ENCODE measurements at places on chromosomes 4 and X.

DNA sequence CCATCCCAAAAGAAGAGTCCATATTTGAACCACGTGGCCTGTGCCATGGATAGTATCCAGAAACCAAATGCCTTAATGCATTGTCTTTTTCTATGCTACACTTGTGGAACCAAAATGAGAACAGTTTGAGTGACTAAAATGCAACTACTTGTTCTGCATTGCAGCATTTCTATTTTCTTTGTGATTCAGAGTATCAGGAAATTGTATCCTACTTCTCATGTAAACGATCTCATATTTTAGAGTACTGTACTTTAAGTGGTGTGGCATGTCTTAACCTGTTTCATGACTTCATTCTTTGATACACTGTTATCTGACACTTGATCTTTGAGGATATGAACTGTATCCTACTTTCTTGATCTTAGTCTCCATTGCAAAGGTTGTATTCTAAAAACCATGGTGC is 167.2 kb upstream of the WDR1 start:
- DNase-seq, result no peak

GRCh38 chr4:91963486-91963885 is 340.3 kb upstream of the GRID2 start:
- DNase-seq, result peak; percentile 62

DNA sequence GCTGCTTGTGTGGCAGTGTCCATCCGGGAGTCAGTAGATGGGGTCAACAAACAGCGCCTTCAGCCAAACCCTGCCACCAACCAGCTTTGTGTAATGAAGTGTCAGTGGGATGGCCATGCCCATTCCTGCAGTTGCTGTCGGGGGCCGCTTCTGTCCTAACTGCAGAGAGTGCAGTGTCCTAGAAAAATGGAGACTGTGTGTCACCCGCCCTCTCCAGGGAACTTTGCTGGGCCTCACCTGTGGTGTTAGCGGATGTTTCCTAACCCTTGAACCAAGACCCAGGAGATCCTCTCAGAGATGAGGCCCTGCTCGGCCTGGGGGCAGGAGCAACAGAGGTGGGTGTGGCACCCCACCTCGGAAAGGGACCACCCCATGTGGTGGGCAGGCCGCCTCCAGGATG is 35.3 kb upstream of the HGFAC start:
- DNase-seq, result no peak

DNA sequence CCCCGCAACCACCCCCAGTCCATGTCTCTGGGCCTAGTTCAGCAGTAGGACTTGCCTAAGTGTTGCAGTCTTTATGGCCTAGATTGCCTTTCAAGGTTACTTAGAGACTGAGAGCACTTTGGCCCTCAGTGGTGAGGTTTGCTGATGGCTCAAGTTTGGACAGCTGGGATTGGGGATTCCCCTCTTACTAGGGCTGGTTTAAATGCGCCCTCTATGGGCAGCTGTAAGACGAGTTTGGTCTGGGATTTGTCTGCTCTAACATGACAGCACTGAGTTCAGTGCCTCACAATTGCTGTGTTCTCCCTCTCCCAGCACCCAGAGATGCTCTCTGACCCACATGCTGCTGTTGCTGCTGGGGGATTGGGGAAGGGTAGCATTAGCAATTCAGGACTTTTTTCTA is 23.1 kb downstream of the DACH2 start:
- peak; percentile 0 for DNase-seq

- no peak for DNase-seq
Observed at GRCh38 chr4:105784761-105785160, 76.2 kb downstream of the GSTCD start.

DNA sequence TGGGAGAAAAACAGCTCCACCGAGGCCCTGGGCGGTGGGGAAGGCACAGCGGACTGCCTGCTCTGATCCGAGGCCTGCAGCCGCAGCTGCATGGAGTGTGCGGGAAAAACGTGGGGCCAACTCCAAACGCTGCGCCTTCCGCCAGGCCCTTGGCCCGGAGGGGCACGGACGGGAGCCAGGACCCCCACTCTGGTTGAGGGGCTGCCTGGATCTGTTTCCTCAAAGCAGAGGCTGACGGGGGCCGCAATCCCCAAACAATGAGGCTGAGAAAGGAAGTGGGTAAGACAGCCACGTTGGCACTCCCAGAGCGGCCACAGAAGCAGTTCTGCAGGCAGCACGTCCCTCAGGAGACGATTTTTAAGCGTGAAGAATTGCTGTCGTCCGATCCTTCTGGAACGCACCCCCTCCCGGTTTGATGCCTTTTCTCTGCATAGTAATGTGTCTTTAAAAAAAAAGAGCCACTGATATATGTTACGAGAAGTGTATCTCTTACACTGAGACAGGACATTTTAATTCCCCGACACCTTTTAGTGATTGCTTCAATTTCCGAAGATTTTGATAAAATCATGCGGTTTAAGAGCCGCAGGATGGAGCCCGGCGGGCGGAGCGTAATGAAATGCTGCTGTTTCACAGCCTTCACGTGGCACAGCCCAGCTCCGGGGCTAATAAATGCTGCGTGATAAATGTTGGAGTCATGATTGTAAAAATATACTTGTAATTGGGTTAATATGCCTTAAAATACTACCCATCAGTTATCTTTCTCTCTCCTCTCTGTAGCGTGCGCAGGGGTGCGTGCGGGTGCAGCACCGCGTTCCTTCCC is 85.7 kb downstream of the FAM53A start:
- DNase-seq, result no peak

GRCh38 chr4:11529625-11530201 is 101.0 kb upstream of the HS3ST1 start:
- peak; percentile 41 for DNase-seq

DNA sequence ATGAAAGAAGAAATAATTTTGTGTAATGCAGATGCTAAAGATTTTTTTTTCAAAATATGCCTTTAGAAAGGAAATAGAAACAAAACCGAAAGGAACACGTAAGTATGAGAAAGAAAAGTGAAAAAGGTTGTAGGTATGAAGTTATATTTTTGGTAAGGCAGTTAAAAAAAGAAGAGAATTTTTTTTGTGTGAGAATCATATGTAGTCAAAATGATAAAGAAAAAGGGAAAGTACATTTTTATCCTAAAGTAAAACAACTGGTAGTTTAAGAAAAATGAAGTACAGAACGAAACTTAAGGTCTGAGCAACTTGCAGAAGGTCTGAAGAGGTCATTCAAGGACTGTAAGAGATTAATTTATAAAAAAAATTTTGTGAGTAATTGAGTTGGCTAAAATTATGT is 164.0 kb upstream of the TRAM1L1 start:
- no peak for DNase-seq

DNA sequence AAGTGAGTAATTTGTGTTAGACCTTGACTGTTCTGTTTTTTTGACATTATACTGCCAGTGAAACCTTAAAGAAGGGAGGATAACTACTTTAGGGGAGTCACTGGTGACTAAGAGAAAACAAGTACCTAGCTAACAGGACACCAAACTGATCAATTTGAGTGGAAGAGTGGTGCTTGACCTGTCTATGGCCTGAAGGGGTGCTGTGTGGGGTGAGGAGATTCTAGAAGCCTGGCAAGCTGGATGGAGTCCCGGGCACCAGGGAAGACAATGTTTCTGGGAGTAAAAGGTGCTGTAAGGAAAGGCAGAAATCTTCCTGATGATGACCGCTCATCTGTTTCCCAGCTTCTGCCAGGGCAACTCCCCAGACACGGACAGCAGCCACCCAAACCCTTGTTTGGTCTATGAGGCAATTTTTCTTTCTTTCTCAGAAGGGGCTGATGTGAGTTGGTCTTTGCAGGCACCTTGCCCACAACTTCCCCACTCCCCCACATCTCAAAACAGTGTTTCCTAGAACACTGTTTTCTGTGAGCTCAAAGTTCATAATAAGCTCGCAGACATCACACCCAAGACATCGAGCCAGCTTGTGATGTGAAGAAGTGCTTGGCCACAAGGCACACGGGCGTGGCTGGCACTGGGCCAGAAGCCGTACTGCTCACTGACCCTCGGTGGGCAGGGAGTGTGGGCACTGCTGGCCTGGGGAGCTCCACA is 4.6 kb downstream of the TXK start:
- DNase-seq, result peak; percentile 11

DNA sequence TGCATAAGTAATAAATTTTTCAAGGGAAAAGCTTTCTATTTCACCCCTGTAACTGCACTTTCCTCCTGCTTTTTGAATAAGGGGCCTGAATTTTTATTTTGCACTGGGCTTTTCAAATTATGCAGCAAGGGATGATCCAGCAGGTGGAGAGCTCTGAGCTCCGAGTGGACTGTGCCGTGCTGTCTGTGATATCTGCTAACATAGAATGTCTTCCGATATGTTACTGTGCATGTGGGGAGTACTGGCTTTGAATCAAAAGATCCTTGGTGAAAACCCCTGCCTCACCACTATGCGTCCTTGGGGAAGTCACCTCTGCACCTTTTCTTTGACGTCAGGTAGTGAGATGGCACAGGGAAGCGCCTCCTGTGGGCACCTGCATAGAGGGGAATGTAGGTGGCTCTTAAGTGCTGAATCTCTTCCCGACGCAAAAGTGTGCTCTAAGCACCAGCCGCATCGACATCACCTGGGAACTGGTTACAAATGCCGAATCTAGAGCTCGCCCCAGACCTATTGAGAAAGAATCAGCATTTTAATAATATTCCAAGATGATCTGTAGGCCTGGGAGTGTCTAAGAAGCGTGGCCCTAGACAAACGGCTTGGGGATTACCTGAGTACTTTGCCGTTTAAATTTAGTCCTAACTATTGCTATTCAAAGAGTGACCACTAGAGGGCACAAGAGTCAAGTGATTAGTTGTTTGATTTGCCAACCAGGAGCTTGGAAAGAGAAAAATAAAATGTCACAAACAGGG is 19.2 kb upstream of the WFS1 start:
- DNase-seq, result peak; percentile 42

- DNase-seq, result no peak
Observed at GRCh38 chr4:15063341-15063740, 61.1 kb downstream of the CPEB2 start.

DNA sequence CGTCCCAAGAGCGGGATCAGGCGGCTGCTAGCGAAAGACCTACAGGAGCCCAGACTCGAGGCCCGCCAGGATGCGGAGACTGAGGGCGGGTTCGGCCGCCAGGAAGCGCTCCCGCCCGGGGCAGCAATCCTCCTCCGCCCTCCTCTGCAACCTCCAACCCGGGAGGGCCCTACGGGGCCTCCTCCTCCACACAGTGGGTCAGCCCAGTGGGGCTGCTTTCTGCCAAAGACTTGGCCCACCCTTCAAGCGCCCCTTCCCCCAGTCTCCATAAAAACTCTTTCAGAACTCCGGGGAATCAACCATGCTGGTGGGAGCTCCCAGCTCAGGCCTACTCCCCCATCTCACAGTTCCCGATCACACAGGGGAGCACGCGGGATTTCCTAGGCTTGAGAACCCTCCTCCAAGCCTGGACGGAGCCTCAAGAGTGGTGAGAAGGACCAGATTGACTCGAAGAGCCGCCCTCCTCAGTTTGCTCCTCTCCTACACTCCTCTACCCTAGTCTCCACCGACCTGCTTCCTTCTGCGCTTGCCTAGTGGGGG is 77.5 kb downstream of the RLIM start:
- DNase-seq, result no peak

DNA sequence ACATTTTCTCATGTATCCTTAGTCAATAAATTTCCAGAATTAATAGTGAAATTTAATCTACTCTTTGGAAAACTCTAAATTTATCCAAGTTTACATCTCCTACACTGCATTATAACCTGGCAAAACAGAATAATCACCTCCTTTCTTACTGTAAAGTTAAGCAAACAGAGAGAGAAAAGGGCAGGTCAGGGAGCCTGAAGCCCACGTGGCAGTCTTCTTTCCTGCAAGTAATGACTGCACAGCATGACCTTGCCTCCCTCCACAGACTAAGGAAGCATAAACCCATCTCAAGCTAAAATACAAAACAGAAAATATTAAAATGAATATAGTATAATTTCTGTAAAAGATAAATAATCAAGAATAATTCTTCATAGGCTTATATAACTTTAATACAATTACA is 1153.0 kb downstream of the C4orf33 start:
- DNase-seq, result no peak

DNA sequence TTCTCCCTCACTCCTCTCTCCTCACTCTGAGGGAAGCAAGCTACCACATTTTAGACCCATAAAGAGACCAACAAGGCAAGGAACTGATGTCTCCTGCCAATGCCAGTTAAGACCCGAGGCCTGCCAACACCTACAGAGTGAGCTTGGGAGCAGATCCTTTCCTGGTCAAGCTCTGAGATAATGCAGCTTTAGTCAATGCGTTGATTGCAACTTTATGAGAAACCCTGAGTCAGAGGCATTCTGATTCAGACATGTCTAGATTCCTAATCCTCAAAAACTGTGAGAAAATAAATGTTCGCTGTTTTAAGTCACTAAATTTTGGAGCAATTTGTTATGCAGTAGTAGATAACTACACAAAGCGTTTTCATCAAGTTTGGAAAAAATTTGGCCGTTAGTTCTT is 115.5 kb downstream of the JADE1 start:
- DNase-seq, result no peak

GRCh38 chrX:130082244-130083106 is 27.8 kb downstream of the ELF4 start:
- DNase-seq, result no peak

DNA sequence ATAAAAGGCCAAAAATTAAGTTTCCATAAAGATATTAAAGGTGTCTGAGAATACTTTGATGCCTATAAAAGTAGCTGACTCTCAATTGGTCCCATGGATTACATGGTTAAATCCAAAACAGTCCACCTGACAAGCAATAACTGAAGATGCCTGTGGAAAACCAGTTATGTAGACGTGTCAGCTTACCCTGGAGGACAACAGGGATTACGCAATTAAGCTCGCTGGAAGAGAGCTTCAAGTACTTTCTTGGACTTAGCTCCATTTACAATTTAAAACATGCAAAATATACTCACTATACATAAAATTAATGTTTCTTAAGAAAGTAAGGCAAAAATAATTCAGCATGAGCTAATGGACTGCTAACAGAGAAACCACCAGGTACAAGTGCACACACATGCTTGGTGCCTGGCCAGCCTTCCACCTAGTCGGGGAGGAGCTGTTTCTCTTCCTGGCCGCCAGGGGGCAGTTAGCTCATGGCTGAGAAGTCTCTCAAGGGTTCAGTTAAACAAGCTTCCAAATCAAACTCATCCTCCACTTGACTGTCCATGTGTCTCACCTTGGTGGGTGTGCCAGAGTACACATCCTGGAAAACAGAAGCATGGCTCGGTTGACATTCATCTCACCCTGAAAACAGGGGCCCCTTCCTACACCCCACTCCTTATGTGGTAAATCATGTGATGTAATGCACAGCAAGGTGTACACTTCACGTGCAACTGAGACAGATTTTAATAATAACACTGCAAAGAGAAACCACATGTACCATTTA is 9.2 kb upstream of the FAM53A start:
- DNase-seq, result peak; percentile 63

GRCh38 chr4:162274354-162274753 is 110.6 kb upstream of the FSTL5 start:
- no peak for DNase-seq

GRCh38 chr4:41432881-41433280 is 105.1 kb upstream of the LIMCH1 start:
- DNase-seq, result peak; percentile 18
